ENCODE measurements at places on chromosomes 13 and 19.

- no peak for DNase-seq
Observed at GRCh38 chr13:27088619-27089018, 83.0 kb downstream of the USP12 start.

GRCh38 chr13:45280751-45281634 lies 60.0 kb downstream of the TPT1 start:
- DNase-seq, result peak; percentile 10

DNA sequence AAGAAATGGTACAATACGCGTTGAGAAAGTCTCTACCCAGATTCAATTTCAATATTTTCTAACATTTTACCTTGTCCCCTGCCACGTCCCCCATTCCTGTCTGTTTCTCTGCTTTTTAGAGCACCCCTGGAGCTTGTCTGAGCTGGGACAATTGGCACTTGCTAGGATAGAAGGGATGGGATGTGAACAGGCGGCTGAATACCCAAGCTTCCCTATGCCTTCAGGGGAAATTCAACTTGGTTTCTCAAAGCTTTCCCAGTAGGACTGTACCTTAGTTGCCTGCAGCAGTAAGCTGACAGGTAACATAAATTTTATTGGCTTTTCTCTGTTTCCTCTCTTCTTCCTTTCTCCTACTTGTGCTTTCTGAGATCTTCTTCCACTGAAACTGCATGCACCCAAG lies 1663.3 kb downstream of the EFNB2 start:
- DNase-seq, result no peak

DNA sequence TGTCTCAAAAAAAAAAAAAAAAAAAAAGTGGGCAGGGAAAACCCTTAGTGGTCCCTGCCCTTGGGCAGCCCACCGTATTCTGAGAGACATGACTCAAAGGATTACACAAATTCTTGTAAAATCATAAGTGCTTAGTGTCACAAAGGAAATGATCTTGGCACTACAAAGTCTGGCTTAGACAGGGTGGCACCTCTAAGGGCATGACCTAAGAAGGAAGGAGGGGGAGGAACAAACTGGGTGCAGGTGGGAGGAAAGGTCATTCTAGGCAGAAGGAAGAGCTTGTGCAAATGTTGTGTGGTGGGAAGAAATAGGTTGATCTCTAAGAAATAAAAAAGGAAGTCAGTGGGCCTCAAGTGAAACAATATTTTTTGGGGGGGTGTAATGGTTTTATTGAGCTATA lies 10.4 kb downstream of the PNPLA6 start:
- no peak for DNase-seq

GRCh38 chr19:11620553-11620952 lies 23.3 kb downstream of the ZNF627 start:
- no peak for DNase-seq

DNA sequence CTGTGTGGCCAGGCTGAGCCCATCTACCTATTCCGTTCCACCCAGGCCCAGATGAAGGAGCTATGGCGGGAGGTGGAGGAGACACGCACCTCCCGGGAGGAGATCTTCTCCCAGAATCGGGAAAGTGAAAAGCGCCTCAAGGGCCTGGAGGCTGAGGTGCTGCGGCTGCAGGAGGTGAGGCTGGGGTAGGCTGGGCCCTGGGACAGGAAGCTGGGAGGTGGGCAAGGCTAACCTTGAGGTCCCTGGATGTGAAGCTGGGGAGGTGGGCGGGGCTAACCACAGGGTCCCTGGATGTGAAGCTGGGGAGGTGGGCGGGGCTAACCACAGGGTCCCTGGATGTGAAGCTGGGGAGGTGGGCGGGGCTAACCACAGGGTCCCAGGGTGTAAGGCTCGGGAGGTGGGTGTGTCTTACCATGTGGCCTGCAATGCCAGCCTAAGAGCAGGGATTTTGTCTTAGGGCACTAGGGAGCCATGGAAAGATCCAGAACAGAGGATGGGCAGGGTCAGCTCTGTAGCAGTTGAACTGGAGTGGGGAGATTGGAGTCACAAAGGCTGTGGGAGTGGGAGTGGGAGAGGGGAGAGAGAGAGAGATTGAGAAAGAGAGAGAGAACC lies 36.9 kb downstream of the KCNC3 start:
- no peak for DNase-seq

GRCh38 chr13:100789968-100790367 lies 115.4 kb upstream of the TMTC4 start:
- peak; percentile 97 for DNase-seq

DNA sequence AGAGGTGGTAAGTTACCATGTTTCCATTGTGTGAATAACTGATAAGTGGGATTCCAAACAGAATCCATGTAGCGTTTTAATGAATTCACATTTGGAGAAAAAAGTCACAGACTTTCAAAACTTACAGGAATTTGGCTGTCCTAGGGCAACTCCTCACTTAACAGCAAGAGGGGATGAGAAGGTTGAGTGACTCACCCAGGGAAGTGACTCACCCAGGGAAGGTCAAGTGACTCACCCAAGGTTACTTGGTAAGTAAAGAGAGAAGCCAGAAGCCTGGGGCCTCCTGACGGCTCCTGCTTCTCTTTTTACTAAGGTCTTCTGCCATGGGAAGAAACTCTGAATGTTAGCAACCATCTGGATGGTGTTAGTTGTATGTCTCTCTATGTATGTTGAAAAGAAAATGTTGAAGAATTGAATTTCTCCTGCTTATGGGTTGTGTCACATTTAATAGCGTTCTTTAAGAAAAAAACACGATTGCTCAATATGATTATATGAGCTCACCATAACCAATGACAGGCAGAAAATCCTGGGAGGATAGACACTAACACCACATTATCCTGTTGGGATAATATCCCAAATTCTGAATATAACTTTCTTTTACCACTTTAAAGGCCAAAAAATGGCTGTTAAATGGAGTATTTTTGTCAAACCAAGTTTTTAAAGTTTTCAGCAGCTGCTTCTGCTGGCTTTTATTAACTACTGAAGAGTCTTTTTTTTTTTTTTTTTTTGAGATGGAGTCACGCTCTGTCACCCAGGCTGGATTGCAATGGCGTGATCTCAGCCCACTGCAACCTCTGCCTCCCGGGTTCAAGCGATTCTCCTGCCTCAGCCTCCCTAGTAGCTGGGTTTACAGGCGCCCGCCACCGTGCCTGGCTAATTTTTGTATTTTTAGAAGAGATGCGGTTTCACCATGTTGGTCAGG lies 195.6 kb downstream of the GGACT start:
- peak; percentile 36 for DNase-seq

DNA sequence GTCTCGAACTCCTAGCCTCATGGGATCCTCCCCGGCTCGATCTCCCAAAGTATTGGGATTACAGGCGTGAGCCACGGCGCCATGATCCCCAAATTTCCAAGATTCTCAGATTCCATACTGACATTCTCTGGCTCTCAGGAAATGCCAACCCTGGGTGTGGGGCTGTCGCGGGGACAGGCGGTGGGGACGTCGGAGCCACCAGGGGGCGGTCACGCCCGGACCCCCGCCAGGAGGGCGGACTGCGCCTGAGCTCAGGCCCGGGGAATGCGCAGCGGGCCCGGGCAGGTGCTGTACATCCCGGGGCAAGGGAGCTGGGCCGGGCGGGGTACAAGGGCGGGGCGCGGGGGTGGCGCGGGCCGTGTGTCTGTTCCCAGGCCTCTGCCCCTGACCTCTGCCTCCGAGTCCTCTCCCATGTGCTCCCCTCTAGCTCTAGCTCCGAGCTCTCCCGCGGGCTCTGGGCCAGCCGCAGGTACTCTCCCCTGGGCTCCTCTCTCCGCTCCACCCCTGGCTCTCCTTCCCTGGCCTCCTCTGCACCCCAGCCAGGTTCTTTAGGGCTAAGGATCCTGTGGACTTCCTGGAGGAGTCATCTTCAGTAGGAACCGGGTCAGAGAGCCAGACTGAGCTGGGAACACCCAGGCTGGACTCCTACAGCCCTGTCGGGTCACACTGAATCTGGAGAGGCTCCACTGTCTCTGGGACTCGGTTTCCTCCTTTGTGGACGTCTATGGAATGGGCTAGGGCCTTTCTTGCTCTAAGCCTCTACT lies 2.4 kb downstream of the PPP1R13L start:
- DNase-seq, result no peak

DNA sequence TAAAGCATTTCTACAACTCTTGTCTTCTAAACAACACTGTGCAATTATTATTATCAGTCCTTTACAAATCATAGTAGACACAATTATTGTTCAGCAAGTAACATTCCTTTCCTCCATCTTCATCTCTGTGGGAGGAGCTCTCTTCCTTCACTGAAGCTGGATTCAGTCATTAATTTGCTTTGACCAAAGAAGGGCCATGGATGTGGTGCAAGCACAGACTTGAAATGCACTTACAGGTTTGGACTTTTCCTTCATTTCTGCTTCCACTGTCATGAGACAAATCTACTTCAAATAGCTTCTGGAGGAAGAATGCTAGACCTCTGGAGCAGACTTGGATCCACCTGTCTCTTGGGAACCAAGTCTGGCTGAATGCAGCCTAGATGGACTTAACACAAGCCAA lies 336.6 kb upstream of the SLITRK6 start:
- no peak for DNase-seq

DNA sequence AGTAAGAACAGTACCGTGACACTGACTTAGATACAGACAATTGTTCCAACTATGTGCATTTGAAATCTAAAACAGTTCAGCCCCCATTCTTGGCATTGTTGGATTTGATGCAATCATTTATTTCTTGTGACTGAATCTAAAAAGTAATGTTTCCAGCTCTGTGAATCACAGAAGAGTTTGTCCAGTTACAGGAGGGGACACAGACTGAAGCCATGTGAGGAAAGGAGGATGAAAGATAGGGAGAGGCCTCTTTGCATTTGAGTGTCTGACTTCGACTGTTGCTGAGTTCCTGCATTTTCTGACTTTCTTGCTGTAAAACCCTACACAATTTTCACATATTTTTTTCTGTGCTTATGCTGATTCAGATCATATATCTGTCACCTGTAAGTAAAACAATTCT lies 179.3 kb upstream of the PCDH17 start:
- DNase-seq, result no peak

- DNase-seq, result no peak
Observed at GRCh38 chr13:91216928-91217700, 130.4 kb upstream of the MIR17HG start.

GRCh38 chr19:28553764-28554163 lies 659.2 kb downstream of the UQCRFS1 start:
- DNase-seq, result no peak

GRCh38 chr13:70255406-70255991 lies 147.2 kb upstream of the KLHL1 start:
- DNase-seq, result no peak

DNA sequence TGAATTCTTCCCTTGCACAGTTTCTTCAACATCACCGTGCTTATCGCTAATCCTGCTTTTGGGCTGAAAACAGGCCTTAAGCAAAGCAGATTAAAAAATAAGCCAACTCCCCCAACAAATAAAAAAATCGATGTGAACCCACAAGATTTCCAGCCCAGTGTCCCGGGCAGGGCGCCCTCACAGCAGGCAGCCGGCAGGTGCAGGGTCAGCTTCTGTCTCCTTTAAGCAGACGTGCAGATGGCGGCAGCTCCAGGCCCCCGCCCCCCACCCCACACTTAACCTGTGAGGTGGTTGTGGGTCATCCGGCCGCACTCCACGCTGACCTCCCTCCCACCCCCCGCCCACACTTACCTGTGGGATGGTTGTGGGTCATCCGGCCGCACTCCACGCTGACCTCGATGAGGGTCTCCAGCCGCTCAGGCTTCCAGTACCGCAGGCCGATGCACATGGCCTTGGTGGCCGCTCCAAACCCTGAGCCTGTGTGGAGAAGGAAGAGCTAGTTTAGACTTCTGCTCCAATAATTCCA lies 19.8 kb downstream of the ADPRHL1 start:
- DNase-seq, result no peak

- no peak for DNase-seq
Observed at GRCh38 chr19:34274827-34275625, 20.7 kb downstream of the GARRE1 start.

GRCh38 chr13:51993713-51994112 lies 17.5 kb downstream of the ATP7B start:
- no peak for DNase-seq

GRCh38 chr19:46639358-46640182 lies 3.6 kb upstream of the GNG8 start:
- no peak for DNase-seq

DNA sequence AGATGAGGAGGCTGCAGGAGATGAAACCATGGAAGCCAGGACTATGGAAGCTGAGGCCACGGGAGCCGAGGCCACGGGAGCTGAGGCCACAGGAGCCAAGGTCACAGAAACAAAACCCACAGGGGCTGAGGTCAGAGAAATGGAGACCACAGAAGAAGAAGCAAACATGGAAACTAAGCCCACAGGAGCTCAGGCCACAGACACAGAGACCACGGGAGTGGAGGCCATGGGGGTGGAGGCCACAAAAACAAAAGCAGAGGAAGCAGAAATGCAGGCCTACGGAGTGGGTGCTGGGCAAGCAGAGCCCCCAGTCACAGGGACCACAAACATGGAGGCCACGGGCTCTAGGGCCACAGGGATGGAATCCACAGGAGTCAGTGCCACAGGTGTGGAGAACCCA lies 12.5 kb upstream of the EBI3 start:
- DNase-seq, result no peak

GRCh38 chr19:28154077-28154476 lies 1058.9 kb downstream of the UQCRFS1 start:
- DNase-seq, result no peak

DNA sequence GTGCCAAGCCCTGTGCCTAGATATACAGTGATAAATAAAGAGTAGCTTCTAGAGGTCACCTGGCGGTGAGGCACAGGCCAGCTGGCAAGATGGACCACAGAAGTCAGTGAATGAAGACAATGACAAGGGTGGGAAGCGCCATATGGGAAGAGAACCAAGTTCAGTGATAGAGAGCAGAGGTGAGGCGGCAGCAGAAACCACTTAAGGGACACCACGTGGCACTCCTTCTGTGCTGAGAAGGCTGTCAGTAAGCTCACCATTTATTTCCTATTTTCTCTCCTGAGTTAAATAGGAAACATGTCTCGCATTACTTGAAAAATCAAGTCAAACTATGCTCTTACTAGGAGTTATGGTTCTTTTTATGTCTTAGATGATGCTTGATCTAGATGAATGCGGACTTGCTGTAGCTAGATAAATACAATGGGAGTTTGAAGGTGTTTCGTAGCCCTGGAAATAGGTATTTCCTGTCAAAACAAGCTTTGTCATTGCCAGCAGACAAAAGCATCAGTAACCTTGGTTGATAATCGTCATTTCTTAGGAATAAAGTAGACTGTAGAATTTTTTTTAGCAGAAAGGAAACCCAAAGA lies 17.8 kb downstream of the ALOX5AP start:
- no peak for DNase-seq

- DNase-seq, result no peak
Observed at GRCh38 chr19:15337202-15337601, 4.9 kb upstream of the BRD4 start.

GRCh38 chr13:112346173-112346898 lies 29.8 kb upstream of the SPACA7 start:
- DNase-seq, result no peak

GRCh38 chr13:111516712-111517640 lies 196.5 kb downstream of the TEX29 start:
- no peak for DNase-seq

GRCh38 chr13:26476111-26476781 lies 81.2 kb upstream of the WASF3 start:
- DNase-seq, result no peak

GRCh38 chr19:50794074-50794875 lies 4.1 kb downstream of the ACP4 start:
- DNase-seq, result peak; percentile 55

- peak; percentile 83 for DNase-seq
Observed at GRCh38 chr19:41957838-41958366, 1.2 kb downstream of the RABAC1 start.

GRCh38 chr13:73809561-73809960 lies 324.6 kb downstream of the KLF12 start:
- no peak for DNase-seq

Data from MM.1S (cell line).